ENCODE measurements at places on chromosomes 12 and 14.

DNA sequence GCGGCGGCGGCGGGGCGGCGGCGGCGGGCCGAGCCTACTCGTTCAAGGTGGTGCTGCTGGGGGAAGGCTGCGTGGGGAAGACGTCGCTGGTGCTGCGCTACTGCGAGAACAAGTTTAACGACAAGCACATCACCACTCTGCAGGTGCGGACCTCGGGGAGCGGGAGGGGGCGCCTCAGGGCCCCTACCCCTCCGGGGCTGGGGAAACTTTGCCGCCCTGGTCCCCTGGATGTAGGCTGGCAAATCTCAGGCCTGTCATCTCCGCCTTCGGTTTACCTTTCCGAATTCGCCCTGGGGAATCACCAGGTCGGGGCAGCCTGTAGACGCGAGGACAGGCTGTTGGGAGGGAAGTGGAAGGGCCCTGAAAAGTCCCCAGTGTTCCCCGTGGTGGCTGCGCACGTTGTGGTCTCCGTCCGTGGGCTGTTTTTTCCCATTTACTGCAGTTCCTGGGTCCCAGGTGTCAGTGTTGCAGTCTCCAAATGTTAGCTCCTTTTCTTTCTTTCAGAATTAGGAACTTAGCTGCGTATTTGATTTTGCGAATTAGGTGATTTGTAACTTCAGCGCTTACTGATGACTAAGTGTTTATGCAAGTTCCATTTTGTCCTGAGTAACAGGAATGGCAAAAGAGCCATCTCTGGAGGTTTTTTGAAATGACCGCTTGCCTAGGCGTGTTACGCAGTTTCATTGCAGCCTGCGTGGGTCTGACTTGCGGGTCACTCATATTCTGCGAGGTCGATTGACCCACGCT, 656 bp downstream of the RAB21 start:
- DNase-seq = peak; percentile 36

DNA sequence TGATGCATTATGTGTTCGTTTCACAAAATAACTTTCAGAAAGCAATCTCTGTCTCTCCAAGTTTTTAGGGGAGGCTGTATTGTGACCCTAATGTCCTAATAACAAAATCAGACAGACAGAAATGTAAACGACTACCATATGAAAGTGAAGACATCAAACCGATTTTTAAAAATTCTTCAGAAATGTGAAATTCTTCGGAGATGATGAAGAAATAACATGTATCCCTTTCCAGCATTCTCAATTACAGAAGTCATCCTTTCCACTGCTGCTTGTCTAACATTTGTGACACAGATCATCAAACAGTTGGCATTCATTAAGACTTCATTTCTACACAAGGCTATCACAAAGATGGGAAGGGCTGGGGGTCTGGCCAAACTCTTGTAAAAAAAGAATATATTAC, 41.0 kb downstream of the DMAC2L start:
- no peak for DNase-seq

- DNase-seq = no peak
Observed at GRCh38 chr12:62301080-62301798, 41.0 kb downstream of the USP15 start.

GRCh38 chr12:23025372-23026016, 400.5 kb downstream of the ETNK1 start:
- DNase-seq = no peak

- DNase-seq = no peak
Observed at GRCh38 chr12:64707362-64707761, 51.8 kb downstream of the GNS start.
